Right renal pelvis (tissue), 4 donors: ENCODE measurements at places on chromosomes 1 and 21.

DNA sequence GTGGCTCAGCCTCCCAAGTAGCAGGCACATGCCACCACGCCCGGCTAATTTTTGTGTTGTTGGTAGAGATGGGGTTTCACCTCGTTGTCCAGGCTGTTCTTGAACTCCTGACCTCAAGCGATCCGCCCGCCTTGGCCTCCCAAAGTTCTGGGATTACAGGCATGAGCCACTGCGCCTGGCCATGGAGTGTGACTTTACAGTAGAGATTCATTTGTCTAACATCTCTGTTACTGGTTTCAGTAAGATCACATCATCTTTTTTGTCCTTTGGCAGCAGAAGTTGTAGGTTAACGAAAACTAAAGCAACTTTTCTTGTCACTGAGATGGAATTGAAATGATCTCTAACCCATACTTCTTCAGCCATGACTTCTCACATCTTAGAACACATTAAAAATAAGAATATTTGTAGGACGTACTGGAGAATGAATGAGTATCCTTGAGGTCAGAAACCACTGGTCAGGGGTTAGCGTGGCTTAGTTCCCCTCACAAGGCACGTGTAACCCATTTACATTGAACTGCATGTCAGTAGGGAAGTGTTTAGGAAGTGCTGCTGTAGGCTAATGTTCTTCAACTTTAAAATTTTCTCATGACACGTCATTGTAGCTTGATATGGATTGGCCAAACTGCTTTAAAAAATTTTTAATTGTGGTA, 75.9 kb downstream of the CAMTA1 start:
- DNase-seq = no peak

GRCh38 chr1:76613886-76614285, 253.4 kb upstream of the ST6GALNAC5 start:
- no peak for DNase-seq

DNA sequence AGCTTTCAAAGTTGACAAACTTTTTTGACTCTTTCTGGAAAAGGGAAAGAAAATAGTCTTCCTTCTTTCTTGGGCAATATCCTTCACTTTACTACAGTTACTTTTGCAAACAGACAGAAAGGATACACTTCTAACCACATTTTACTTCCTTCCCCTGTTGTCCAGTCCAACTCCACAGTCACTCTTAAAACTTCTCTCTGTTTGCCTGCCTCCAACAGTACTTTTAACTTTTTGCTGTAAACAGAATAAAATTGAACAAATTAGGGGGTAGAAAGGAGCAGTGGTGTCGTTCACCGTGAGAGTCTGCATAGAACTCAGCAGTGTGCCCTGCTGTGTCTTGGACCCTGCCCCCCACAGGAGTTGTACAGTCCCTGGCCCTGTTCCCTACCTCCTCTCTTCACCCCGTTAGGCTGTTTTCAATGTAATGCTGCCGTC, 160.8 kb upstream of the SGIP1 start:
- DNase-seq = no peak

- DNase-seq = no peak
These were observed 27.4 kb downstream of the DUSP10 start for GRCh38 chr1:221714227-221715152.

GRCh38 chr1:6614019-6614928, 743 bp downstream of the PHF13 start:
- DNase-seq = no peak

DNA sequence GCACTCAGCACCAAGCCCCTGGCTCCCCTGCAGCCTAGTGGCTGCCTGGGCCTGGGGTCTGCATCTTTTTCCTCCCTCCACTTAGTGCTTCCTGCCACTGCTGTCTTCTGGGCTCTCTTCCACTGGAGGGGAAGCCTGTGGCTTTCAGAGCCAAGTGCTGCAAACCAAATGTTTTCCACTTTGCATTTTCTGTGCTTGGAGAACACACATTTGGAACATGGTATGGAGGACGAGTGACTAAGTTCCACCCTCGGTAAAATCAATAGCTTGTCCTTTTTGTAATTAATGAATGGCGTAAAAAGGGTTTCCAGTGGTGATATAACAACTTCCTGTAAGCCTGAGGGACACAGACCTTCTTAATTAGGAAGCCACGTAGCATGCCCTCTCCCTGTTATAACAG, 10.1 kb upstream of the GPR153 start:
- DNase-seq = no peak

DNA sequence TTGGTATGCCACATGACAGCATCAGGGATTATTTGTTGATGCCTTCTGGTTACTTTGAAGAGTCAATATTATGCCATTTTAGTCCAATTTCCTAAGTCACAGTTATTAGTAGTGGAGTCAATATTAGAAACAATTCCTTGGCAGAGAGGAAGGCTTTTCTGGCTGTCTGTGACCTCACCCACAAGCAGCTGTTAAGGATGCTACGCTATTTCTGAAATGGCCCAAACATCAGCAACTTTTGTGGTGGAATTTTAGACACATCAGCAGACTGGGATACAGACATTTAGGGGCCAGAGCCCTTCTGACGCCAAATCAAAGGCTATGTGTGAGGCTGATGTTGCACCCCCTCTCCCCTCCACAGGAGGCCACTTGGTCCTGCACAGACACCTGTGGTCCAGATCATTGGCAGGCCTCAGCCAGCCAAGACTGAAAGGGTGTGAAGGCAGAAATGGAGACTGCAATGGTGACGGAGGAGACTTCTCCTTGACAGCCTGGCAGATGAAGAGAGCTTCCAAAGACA, 9.2 kb upstream of the RXRG start:
- no peak for DNase-seq

DNA sequence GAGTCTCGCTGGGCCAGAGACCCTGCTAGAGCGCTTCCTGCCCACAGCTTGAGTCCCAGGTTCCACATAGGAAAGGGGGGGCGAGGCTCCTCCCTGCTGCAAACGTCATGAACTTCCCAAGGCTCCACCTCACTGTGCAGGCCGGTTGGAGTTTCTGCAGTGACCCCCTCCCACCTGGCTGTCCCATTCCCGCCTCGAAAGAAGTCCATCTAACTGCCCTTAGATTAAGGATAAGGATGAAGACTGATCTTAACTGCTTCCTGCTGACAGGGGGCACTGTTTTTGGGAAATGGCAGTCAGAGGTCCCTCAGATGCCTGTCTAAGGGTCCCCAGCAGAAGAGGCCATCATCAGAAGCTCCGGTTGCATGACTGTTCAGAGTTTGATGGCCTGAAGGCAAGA, 62.7 kb downstream of the STUM start:
- DNase-seq = no peak

GRCh38 chr1:54845772-54846171, 41.2 kb downstream of the DHCR24 start:
- DNase-seq = no peak

GRCh38 chr1:62810420-62811274, 26.7 kb downstream of the ATG4C start:
- no peak for DNase-seq
